GM10248 (cell line): ENCODE measurements at places on chromosomes 3 and 15.

- no peak for DNase-seq
Measured at GRCh38 chr3:46113608-46114007, 86.3 kb upstream of the XCR1 start.

GRCh38 chr3:58746758-58747157 is 80.2 kb upstream of the FAM3D start:
- no peak for DNase-seq

GRCh38 chr3:18237251-18238005 is 187.7 kb downstream of the SATB1 start:
- DNase-seq = peak; percentile 13

DNA sequence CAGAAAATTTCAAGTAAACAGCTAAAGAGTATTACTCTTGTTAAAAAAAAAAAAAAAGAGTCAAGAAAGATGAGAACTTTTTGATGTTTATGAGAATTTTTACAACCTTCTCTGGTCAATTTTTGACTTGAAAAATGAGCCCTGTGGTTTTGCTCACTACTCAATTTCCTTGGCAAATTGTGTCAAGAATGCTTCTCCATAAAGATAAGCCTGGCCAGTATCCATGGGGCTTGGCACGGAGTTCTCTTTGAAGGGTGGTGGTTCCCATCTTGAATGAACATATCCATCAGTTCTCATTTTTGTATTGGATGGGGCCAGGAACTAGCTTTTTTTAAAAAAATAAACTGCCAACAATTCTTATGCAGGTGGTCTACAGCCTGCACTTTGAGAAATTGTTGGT is 179.9 kb downstream of the RYR3 start:
- no peak for DNase-seq

GRCh38 chr15:58110999-58111717 is 27.0 kb upstream of the AQP9 start:
- DNase-seq = no peak

GRCh38 chr3:174620138-174620537 is 239.0 kb upstream of the NAALADL2 start:
- no peak for DNase-seq

- no peak for DNase-seq
Measured at GRCh38 chr3:45513041-45513440, 81.5 kb upstream of the LIMD1 start.

GRCh38 chr3:74564560-74564959 is 49.9 kb downstream of the CNTN3 start:
- DNase-seq = no peak

DNA sequence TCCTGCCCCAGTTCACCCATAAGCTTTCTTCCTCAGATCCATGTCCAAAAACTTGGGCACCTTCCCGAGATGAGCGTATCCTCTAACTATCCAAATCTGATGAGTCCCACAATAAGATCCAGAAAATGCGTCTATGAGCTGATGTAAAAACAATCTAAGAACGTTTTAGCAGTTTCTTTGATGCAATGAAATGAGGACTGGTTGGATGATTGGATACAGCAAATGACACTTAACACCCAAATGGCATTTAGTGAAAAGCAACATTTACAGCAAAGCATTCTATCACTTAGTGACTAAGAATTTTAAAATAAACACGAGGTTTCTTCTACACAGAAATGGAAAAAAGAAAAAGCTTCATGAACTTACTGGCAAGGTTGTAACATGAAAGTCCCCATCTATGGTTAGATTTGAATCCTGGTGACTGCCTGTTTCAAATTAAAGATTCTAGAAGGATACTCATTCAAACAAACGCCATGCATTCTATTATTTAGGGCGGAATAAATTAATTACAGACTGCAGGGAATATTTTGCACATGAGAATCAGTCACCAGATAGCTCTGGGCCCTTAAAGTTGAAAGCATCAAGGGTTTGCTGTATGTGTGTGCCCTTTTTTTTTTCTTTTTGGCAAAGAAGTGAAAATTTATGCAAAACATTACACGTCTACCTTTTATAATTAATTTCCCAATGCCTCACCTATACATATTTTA is 598.6 kb downstream of the FOXP1 start:
- no peak for DNase-seq

- DNase-seq = no peak
Measured at GRCh38 chr15:63013052-63013808, 29.3 kb upstream of the TPM1 start.

DNA sequence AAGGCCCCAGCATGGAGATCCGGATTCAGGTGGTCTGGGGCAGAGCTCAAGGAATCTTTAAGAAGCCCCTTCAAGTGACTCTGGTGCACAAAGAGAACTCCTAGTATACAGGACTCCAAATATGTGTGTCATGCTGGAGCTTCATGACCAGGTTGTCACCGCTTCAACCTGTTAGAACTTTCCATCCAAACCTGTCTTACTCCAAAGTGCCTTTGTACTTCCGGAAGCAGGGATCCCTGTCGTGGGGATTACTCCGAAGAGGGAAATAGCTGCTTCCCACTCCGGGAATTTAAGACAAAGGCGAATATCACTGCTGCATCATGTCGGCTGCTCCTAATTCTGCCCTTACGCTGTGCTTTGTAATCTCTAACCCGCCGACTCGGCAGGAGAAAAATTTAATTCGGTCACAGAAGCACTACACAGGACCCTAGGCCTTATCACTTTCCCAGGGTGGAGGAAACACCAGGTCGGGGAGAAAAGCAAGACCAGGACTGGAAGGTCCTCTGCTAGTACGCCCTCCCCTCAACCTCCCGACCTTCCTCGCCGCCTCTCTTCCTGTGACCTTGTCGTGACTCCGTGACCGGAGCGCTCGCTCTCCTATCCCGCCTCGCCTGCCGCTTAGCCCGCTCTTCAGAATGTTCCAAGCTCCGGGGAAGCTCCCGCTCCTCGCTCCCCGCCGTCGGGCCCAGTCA is 730 bp downstream of the HIGD1A start:
- DNase-seq = peak; percentile 40
